ENCODE measurements at places on chromosomes 2 and 18.

- no peak for DNase-seq
Observed at GRCh38 chr18:24731158-24731557, 270.7 kb downstream of the HRH4 start.

DNA sequence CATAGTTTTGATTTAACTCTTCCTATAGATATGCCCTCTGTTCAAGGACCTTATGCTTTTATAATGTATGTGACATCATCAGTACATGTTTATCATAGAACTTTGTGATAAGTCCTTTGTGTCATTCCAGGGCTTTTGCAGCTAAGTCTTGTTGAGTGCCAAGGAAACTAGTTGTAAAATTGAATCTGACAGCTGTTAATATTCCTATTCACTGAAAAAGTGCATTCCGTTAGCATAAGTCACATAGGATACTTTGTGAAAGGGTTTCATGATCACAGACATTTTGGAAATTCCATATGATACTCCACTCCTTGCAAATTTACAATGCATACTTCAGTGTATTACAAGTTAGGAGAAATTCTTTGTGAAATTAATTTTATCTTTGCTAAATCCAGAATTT, 503.4 kb downstream of the CCDC85A start:
- DNase-seq = no peak

- DNase-seq = no peak
Observed at GRCh38 chr2:86697551-86698104, 22.5 kb upstream of the RMND5A start.

DNA sequence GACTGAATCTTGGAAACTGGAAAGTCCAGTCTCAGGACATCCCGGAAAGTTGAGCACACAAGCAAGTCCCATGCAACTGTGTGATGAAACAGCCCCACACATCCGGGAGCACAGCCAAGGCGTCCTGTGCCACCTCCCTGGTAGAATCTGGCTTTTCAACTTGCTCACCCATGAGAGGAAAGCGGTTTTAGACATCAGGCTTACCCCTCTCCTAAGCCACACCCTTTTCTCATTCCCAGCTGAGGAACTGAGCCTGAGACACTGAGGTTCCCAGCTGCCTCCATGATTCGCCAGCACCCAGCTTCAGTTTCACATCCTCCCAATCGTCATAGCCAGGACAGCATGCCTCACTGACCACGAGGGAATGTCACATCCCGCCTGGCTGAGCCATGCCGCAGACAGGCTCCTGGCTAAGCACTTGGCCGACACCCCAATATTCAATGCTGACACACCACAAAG, 60.3 kb downstream of the STEAP3 start:
- peak; percentile 85 for DNase-seq

DNA sequence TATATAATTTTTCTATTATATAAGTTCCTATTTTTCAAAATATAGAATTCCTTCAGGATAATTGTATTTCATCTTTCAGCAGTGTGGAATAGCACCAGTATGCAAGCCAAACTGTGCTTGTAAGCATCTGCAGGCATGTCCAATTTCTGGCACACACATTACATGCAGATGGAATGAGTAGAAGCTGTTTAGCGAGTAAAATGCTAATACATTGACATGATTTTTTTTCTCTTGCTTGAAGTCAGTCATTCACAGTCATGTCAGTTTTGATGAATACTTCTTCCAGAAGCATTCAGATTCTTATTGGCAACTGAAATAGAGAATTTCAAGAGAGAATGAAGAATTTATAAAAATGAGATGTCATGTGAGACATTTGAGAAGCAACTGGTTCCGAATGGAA, 109.4 kb downstream of the CERS6 start:
- no peak for DNase-seq

DNA sequence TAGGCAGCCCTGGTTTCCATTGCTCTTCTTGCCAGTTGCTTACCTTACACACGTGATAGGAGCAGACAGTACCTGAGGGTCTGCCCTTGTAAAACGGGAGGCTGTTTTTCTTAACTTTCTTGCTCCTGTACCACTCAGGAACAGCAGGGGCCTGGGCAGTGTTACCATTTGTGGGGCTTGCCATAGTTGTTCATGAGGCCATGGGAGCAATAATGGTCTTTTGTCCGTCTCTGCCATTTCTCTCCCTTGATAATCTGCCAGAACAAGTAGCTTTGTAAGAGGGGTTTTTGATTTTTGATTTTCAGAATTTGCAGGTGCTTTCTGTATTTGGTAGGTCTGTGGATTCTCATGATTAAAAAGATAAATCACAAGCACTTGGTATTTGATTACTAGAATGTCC, 259.0 kb downstream of the PHLPP1 start:
- no peak for DNase-seq

GRCh38 chr2:119827866-119828507, 68.3 kb downstream of the PTPN4 start:
- no peak for DNase-seq

GRCh38 chr18:70296289-70296688, 7.4 kb downstream of the SOCS6 start:
- no peak for DNase-seq

All from sigmoid colon (tissue), 7 donors.